T-helper 2 cell treated with Interferon-gamma antibody and Interleukin-4, amounts not matched to agents 5 μg/mL and 100 μg/mL, for 36 hours (primary cell): ENCODE measurements at places on chromosomes 2 and 18.

DNA sequence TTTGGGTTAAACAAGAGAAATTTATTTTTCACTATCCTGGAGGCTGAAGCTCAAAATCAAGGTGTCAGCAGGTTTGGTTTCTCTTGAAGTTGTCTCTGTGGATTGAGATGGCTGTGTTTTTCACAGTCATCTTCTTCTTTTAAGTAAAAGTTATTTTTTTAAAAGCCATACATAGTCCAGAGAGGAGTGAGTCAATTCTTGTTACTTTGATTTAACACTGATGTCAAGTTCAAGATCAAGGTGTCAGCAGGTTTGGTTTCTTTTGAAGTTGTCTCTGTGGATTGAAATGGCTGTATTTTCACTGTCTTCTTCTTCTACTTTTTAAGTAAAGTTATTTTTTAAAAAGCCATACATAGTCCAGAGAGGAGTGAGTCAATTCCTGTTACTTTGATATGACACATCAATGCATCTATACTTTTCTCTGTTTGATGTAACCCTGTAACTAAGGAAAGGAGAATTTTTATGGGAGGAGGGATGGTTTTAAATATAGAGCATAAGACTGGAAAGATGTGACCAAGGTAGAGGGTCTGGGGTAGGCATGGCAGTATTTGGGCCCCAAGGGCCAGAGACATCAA, 22.5 kb upstream of the RASGRP3 start:
- no peak for DNase-seq

- DNase-seq, result no peak
Observed at GRCh38 chr18:59737776-59738300, 40.6 kb upstream of the CCBE1 start.

GRCh38 chr18:75207310-75208154, 1.4 kb downstream of the PTGR3 start:
- peak; percentile 36 for DNase-seq

DNA sequence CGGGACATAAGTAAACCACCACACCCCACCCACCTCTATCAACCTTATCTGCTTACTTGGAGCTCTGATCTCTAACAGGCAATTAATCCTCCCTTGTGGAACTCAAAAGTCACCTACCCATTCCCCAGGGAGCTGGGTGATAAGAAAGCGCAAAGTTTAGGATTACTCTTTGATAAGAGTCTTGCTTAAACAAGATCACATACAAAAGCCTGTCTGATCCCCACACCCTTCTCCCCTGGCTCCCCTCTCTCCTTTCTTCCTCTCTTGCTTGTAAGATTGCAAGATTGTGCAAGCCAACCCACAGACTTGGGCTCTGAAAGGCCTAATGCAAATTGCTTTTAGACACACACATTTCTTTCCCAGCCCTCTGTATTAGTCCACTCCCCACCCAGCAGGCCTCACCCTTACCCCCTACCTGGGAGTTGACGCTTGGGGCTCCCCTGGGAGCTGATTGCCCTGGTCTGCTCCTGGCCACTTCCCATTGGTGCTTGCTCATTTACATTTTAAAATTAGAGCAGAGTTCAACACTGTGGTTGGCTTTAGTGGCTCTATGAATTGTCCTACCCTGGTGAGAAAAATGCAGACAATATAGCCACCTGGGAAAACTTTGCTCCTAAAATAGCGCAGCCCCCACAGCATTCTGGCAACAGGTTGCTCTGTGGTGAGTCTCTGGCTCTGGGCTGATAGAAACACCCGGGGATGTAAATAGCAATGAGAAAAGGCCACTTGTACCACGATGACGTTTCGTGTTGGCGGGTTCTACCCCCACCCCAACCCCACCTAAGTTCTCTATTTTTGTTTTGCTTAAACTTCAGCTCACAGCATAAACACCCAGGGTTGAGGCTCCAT, 92.8 kb upstream of the MSH2 start:
- DNase-seq, result no peak

DNA sequence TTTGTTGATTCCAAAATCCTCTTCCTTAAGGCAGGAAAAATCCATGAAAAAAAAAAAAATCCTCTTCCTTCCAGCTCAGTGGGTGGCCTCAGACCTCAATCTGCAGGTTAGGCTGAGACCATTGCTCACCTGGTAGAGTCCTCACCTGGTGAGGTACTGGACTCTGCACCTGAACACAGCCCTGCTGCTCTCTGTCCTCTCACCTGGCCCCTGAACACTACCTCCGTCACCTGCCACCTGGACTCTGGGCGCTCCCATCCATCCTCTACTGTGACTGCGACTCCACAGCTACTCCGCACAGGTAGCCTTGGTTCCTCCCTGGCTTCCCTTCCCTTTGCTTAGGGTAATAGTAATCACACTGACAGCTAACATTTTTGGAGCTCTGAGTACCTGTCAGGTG, 22.1 kb downstream of the TYMS start:
- DNase-seq, result no peak

GRCh38 chr2:8281950-8282857, 399.7 kb upstream of the ID2 start:
- DNase-seq, result no peak

GRCh38 chr18:58980991-58981390, 116.3 kb downstream of the ZNF532 start:
- DNase-seq, result no peak

DNA sequence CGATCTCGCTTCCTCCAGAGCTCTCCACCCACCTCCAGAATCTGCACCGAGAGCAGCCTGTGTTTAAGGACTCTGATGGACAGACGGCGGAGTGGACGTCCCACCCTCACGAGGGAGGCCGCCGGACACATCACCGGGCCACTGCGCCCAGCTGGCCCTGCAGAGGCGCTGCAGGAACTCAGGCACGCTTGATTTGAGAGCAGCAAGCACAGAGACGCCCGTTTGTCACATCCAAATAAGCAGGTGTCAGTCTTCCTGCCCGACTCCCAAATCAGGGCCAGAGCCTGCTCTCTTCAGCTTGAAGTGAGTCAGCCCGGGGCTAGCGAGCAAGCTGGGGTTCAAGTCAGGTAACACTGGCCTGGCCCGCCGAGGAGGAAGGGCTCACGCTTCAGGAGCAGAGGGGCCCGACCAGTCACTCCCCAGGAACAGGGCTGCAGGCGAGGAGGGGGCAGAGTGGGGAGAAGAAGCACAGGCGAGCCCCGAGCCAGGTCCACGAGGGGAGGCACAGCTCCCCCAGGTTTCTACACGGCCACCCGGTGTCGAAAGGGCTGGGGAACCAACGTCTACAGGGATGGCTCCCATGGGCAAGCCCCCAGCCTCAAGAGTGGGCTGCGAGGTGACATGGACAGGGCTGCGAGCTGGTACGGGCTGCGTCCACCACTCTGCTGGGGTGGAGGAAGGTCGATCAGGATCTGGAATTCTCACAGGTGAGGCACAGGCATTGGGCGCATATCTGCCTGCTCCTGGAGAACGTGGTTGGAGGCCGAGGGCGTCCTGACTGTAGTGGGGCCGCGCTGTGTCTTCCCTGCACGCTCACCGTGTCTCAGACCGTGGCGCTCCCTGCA, 52.5 kb upstream of the CTDP1 start:
- no peak for DNase-seq

DNA sequence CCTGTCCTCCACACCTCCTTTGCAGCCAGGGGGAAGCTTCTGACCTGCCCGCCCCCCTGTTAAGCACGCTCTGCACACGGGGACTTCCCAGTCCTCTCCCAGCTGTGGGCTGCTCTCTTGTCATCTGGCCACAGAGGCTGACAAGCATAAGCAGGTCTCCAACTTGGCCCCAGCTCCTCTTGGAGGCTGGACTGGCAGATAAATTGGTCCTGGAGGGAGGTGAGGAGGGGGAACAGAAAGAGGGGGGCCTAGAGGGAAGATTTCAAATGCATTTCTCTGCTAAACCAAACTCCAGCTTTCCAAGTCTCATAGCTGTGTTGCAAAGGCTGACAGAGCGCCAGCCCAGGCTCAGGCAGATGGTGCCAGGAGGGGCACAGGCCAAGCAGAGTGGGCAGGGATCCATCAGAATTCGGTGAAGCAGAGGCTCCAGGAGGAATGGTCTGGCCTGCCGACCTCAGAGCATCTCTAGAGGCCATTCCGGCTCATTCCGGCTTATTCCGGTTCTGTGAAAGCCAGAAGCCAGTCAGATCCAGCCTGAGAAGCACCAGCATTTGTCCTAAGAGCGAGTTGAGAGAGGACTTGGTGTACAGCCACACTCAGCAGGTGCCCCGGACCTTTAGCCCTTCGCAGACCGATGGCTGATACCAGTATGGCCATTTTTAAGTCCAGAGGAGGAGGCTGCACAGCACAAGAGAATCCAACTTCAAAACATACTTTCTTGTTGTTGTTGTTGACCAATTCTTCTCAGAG, 508.9 kb upstream of the MYT1L start:
- DNase-seq, result no peak

DNA sequence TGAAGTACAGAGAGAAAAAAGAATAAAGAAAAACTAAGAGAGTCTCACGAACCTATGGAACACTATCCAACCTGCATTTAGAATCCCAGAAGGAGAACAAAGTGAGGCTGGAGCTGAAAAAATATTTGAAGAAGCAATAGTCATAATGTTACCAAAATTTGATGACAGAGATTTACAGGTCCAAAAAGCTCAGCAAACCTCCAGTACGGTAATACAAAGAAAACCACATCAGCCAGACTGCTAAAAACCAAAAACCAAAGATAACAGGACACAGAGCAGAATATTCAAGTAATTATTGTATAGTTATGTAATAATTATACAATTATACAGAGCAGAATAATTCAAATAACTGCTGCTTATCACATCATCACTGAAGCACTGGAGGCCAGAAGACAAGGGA, 23.7 kb downstream of the ATL2 start:
- no peak for DNase-seq

- DNase-seq, result no peak
Observed at GRCh38 chr18:48216639-48217257, 192.4 kb downstream of the ZBTB7C start.

DNA sequence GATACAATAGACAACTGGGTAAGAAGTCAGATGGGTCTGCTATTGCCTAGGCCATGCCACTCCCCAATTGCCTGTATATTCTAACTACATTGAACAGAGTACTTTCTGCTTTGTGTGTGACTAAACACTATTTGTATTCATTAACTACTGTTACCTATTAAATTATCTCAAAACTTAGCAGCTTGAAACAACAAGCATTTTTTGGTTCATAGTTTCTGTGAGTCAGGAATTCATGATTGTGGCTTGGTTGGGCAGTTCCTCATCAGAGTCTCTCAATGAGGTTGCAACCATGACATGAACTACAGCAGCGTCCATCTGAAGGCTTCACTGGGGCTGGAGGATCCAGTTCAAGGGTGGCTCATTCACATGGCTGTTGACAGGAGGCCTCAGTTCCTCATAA, 205.7 kb downstream of the EN1 start:
- no peak for DNase-seq

GRCh38 chr2:172100080-172100934, 2.4 kb downstream of the DLX2 start:
- DNase-seq, result no peak

GRCh38 chr2:118992740-118993391, 50.9 kb downstream of the MARCO start:
- DNase-seq, result no peak

DNA sequence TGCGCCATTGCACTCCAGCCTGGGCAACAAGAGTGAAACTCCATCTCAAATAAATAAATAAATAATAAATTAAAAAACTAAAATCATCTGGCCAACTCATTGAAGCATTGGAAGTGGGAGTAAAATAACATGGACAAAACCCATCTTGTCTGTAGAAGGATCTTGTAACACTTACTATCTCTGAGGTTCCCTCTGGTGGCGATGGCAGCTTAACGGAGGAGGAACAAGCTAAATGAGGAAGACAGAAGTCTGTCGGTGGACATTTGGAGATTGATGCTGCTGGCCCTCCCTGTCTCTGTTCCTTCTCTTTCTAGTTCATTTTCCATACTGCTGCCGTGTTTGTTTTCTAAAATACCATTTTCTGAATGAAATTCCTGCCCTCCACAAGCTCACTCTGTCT, 43.4 kb downstream of the ZCCHC2 start:
- no peak for DNase-seq

DNA sequence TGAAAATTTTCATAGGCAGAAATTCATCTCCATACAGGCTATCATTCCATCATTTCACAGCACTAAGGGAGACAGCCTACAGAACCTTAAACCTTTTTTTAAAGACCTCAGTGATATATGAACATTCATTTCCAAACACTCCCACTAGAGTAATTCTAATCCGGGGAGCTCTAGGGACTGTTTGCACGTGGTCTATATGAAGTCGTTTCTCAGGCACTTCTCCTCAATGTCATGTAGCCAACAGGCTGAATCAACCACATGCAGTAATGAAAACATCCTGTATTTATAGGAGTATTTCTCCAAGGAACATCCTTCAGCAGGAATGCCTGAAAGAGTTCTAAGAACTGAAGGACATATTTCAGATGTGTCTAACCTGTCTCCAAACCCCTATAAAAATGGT, 97.3 kb upstream of the CREB1 start:
- DNase-seq, result no peak

- no peak for DNase-seq
Observed at GRCh38 chr2:110099471-110100225, 16.0 kb downstream of the MALL start.

GRCh38 chr2:64823794-64824193, 165.4 kb upstream of the SLC1A4 start:
- no peak for DNase-seq

DNA sequence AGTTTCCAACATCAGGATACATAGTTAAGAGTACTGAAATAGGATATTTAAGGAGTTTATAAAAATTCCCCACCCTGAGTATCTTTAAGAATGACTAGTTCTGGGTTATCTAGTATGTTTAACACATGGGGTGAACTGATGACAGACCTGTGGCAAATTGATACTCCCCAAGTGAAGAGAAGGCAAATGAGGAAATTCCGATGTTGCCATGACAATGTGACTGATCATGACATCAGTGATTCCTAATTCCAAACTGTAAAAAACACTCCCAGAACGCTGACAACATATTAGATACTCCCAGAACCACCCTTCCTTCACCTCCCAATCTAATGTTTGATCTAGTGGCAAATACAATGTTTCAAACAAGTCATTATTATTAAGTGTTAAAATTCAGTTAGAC, 77.6 kb downstream of the RBMS1 start:
- DNase-seq, result no peak

- no peak for DNase-seq
Observed at GRCh38 chr18:66136039-66136438, 385.2 kb downstream of the CDH7 start.
